ENCODE measurements at places on chromosomes 6 and 20.

- no peak for DNase-seq
These were observed 338 bp downstream of the SRXN1 start for GRCh38 chr20:652615-653109.

DNA sequence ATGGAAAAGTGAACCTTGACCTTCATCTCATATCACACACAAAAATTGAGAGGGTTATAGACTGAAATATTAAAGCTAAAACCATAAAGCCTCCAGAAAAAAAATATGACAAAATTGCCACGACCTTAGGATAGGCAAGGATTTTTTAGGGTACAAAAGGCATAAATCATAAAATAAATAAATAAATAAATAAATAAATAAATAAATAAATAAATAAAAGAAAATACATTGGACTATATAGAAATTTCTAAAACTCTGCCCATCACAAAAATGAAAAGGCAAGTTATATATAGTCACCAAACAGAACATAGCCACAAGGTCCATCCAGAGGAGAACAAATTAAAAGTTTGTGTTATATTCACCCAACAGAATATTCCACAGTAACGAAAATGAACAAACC, 108.6 kb downstream of the INSM1 start:
- DNase-seq, result no peak

DNA sequence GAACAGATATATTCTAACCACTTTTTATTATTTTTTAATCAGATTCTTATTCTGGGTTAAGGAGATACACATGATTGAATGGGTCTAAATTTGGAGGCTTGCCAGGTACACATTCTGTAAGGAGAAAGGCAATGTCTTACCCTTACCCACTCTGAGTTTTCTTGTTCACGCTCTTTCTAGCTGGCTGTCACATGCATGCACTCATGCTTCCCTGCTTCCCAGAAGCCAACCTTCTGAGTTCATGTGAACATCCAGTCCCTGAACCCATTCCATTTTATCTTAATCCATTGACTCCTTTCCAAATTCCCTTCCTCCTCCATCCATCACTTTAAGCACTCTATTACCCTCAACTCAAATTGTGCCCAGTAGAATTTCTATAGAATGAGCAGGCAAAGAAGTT, 17.5 kb upstream of the MOCS1 start:
- DNase-seq, result no peak

DNA sequence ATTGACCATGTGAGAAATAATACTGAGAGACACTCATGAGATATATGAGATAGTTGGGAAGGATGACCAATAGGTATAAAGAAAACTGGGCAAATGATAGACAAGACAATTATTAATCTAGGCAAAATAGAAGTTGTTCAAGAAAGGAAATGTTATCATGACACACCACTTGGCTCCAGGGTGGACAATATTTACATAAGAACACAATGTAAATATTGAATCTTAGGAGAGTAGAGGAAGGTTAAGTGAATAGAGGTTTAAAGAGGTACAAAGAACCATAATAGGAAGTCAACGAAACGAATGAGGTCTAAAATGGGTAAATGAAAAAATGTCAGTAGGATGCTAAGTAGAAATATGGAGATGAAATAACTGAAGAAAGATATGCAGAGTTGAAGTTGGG, 126.5 kb downstream of the MBOAT1 start:
- no peak for DNase-seq

DNA sequence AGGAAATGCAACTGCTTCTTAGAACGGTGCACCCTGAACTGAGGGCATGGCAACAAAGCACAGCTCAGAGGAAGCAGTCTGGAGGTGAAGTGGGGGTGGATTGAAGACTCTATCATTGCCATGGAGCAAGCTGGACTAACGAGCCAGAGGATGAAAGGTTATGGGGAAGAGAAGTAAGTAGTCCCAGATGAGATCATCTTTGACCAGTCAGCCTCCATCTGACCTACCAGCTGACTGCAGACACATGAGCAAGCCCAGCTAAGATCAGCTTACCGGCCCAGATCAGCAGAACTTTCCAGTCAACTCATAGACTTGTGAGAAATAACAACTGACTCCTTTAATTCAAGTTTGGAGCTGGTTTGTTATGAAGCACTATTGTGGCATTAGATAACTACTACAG, 9.1 kb upstream of the JAG1 start:
- DNase-seq, result no peak

DNA sequence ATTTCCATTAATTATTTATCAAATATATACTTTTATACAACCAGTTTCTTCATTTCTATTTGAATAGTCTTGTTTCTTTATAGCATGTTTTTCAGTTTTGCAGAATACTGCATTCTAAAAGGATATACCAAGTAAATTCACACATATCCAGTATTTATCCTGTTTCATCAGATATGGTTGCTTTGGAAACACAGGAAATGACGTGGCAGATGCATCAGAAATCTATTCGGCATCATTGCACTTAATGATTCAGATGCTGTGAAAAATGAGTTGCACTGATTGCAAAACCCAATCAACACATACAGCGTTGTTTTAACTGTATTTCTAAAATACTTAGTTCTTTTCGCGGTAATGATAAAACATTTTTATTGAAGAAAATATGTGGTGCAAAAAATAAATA, 594.9 kb downstream of the CDH26 start:
- DNase-seq, result no peak

DNA sequence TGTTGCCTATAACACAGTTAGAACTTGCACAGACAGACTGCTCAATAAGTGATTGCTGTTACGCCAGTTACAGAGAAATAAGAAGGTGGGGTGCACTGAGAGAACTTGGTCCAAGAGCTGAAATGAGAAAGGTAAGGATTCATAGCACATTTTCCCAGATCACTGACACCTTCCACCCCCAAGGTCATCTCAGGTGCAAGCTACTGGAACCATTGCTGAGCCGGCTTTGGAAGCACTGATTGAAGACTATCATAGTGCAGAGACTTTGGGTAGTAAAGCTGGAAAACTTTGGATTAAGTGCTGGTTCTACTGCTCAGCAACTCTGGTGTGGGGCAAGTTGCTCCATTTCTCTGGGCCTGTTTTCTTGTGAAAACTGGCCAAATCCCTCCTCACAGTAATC, 38.1 kb downstream of the STK35 start:
- no peak for DNase-seq

- DNase-seq, result no peak
These were observed 196.8 kb downstream of the ADGB start for GRCh38 chr6:146795479-146796133.

GRCh38 chr6:36320475-36320874, 16.2 kb downstream of the BNIP5 start:
- DNase-seq, result no peak

GRCh38 chr6:139927742-139928305, 553.4 kb upstream of the CITED2 start:
- no peak for DNase-seq

DNA sequence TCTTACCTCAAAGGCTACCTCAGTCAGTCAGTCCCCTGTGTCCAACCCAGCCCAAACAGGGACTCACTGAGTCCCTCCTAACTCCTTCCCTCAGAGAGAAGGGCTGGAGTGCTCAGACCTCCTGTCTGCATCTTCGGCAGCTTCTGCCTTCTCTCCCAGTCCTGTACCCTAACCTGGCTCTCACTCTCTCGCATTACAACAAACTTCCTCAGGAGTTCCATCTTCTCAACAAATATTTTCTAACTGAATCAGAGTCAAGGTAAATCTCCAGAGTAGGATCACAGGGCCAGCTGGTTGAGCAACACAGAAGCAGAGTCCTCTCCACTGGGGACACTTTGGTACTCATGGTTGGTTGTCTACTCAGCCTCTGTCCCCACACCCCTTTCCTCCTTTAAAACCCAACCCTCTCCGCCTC, 92.3 kb downstream of the MRPL14 start:
- no peak for DNase-seq

DNA sequence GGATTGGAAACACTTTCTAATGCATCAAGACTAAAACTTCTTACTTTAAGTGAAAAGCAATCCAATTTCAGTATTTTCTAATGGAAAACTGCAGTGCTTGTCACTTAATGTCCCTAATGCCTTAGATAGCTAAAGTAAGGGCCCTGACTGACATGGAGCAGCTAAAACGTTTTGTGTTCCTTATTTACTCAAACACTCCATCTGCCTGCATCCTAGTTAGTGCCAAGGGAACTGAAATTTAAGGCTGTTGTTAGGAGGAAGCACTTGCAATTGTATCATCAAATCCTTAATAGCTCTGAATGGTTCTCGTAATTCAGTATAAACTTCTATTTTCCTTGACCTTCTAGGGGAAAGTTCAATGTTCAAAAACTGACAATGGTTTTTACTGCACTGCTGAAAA, 127.4 kb downstream of the GJA10 start:
- no peak for DNase-seq

DNA sequence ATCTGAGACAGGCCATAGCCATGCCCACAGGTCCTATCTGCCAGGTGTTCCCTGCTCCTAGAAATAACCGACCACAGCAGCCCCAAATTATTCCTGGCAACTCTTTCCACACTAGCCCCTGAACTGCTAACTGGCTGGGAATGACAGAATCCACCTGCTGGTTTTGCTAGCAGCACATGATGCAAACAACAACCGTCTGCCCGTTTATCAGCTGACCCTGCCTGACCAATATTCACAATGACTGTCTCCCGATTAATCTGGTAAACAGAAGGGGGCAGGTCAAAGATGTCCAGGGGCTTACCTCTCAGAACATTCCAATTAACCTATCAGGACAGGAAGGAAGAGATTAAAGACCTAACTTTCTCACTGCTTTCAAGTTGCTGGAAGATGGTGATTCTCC, 101.5 kb downstream of the NRSN1 start:
- no peak for DNase-seq

DNA sequence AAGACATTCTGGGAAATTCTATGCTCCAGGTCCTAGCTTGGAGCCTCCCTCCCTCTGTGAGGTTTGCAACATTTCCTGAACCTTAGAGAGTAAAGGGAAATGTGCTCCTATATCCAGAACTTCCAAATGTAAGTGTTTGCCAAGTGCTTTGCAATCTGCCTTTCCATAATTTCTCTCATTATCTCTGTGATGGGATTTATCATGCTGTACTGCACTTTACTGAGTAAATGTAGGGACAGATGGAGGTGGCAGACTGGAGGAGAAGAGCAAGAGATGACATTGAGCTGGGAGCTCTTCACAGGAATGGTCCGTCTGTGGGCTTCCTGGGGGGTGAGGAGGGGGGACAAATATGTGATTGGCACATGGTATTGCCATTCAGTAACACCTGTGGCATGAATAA, 184.3 kb downstream of the SOX4 start:
- DNase-seq, result no peak

- DNase-seq, result no peak
These were observed 59.4 kb upstream of the KHDRBS2 start for GRCh38 chr6:62345446-62345845.

DNA sequence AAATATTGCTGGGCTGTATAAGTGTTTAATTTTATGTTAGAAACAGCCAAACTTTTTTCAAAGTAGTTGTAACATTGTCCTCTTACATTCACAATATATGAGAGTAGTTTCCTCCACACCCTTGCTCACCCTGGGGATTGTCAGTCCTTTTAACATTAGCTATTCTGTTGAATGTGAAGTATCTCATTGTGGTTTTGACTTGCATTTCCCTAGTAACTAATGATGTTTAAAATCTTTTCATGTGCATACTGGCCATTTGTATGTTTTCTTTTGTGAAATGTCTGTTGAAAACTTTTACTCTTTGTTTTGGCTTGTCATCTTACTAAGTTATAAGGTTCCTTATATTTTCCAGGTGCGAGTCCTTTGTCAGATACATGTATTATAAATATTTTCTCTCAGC, 32.9 kb downstream of the TRIM38 start:
- DNase-seq, result no peak
